ENCODE measurements at places on chromosomes 2 and 18.

DNA sequence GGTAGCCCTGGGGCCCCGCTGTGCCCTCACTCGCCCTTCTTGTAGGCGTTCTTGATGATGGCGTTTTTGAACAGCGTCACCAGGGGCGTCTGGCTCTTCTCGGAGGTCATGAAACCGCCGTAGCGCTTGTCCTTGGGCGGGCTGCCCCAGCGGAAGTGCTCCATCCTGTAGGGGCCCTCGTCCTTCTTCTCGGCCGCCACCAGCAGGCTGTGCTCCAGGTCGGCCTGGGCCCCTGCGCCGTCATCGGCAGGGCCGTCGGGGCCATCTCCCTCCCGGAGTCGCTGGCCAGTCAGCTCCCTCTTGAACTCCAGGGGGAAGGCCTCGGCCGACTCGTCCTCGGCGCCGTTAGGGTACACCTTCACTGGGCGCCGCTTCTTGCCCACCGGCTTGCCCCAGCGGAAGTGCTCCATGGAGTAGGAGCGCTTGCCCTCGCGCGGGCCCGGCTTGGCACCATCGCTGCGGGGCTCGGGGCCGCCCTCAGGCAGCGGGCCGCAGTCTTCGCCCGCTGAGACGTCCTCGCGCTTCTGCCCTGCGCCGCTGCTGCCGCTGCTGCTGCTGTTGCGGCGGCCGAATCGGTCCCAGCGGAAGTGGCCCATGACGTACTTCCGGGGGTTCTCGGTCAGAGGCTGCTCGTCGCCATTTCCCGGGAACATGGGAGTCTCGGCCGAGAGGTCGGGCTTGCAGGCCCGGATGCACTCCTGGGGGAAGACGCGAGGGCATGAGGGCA, 7.2 kb downstream of the POMC start:
- no peak for DNase-seq

DNA sequence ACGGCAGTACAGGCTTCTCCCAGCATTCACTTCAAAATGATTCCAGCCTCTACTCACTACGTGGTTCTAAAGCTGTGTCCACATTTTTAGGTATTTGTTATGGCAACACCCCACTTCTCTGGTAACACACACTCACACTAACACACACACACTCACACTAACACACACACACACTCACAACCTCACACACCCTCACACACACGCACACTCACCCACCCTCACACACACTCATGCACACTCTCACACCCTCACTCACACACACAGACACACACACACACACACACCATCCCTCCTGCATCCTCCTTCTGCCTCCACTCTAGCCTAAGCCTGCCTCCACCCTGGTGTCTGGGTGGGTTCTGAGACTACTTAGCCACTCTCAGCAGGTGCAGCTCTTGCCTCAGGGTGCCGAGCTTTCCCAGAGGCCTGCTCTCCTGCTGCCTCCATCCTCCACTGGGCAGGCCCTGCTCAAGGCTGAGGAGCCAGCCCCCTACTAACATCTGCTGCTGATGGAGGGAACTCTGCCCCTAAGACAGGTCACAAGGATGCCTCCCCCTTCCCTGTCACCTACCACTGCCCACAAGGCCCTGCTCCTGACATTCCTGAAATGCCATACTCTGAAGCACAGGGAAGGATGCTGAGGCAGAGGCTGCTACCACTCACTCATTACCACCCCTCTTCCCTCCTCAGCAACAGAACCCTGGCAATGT, 63.9 kb downstream of the NCAPH start:
- DNase-seq: no peak

DNA sequence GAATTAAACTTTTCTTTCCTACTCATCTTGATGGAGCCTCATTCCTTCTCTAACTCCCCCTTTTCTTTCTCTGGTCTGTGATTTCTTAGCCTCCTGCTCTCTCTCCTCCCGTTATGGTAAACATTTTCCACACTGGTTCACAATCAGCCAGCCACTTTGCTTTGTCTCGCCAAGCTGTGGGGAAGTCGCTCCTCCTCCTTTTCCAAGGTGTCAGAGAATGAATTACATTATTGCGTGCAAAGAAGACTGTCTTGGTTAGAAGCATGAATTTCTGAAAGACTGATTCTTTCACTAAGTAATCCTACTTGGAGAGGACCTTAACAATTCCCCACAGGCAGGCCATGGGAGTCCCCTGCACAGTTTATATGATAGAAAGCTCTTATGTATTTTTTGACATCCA, 46.1 kb downstream of the RASGRP3 start:
- DNase-seq: no peak

GRCh38 chr2:111930875-111931274, 32.5 kb downstream of the MERTK start:
- no peak for DNase-seq

DNA sequence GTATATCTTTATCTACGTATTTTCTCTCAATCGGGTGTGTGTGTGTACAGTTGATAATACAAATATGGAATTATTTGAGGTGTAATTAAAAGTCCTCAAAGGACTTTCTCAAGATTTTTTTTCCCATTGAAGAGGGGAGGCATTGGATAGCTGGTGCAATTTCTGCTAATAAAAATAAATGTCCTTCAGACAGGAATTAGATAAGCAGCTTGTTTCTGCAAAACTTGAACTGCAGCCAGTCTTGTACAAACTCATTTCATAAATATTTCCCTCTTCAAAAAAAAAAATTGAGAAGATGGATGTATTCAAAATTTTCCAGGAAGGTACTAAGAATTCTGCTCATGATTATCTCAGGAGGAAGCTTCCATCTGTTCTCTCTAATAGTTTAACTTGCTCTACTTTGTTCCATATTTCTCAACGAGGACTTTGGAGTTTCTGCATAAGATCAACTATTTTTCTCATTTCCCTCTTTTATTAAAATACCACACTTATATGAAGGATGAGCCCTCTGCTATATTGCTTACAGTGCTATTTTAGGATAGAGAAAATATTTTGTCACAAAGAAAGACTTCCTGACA, 33.0 kb upstream of the GLS start:
- no peak for DNase-seq

DNA sequence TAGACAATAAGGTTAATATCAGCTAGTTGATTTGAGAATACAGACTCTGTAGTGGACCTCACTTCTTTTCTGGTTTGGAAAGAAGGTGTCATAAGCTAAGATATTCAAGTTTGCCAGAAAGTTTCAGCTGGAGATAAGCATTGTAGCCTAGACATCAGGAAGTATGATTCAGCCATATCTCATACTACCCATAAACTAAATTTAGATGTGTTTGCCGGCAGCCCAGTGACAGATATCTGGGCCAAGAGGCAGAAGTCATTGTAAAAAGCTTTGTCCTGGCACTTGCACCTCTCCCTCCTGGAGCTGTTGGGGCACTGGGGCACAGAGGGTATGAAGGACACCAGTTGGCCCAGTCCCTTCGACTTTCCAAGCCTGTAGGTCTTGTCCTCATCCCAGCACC, 128.0 kb downstream of the EPHA4 start:
- no peak for DNase-seq

GRCh38 chr18:6719098-6719846, 10.2 kb upstream of the ARHGAP28 start:
- DNase-seq: no peak

GRCh38 chr2:164285576-164285975, 335.7 kb downstream of the GRB14 start:
- no peak for DNase-seq

GRCh38 chr18:58055890-58056558, 12.0 kb downstream of the NEDD4L start:
- DNase-seq: no peak

GRCh38 chr18:13239171-13239956, 20.8 kb downstream of the LDLRAD4 start:
- no peak for DNase-seq

- DNase-seq: no peak
These were observed 100.1 kb downstream of the EVA1A start for GRCh38 chr2:75460630-75461029.

GRCh38 chr2:144409241-144409640, 110.7 kb downstream of the ZEB2 start:
- DNase-seq: no peak

- no peak for DNase-seq
These were observed 97.4 kb downstream of the STK39 start for GRCh38 chr2:168149986-168150385.

DNA sequence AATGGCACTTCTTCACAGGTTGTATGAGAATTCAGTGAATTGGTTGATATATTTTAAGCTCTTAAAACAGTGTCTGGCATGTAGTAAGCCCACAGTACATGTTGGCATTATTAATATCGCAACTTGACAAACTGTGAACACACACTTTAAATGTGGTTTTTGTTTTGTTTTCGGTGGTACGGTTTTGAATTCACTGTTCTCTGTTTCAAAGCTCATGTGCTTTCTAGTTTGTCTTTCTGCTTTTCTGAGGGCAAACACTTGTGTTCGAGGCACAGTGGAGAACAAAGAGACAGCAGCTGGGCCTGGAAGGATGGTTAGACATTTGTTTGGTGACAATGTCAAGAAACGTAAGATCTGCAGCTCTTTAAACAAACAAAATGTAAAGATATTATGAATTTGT, 276.5 kb upstream of the MC4R start:
- no peak for DNase-seq

DNA sequence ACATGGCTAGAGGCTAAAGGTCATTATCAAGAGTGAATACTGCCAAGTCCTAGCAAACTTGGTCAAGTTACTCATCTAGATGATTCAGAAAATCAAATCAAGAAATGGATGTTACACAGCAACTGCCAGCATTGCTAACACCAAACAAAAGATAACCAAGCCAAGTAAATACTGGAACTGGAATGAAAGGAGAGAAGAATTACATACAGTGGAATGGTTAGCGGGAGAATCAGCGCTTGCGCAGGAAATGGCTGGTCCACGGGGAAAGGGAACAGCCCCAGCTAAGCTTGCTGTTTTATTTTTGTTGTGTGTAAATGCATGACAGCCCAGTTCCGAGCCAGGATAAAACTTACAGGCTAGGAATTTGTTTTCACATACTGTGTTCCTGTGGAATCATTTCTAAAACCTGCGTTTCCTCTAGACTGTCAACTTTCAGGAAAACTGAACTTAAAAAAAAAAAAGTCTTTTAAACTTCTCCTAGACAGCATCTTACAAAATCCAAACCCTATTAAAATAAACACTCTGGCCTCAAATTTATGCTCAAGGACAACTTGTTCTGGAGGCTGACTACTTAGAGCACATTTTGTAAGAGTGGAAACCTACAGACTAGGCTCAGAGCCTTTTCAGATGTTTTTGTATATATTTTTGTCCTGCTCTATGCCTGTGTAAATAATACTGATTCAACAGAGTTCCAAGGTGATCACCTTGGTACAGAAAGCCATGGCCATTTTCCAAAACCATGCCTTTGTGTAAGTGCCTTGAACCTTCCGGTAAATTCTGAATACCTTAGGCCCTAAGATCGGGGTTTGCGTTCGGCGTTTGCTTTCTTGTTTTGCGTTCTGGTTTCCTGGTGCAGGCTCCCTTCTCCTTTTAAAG, 30.7 kb upstream of the TXNDC2 start:
- no peak for DNase-seq

DNA sequence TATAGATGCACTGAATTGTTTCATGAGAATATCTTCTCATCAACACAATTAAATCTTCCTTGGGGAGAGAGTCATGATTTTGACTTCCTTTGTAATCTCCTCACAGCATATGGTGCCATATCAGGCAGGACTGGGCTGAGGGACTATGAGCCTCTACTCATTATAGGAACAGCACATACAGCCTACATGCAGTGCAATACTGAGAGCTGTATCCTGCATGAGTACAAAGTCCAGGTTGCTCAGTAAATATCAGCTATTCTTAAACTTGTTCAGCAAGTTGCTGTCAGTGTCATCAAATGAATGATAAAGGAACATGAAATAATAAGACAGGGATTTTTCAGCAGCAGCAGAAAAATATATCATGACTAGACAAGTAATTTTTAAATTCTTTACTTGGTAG, 10.8 kb downstream of the DLGAP1 start:
- DNase-seq: no peak

GRCh38 chr18:66438711-66439536, 165.0 kb downstream of the CDH19 start:
- DNase-seq: no peak

DNA sequence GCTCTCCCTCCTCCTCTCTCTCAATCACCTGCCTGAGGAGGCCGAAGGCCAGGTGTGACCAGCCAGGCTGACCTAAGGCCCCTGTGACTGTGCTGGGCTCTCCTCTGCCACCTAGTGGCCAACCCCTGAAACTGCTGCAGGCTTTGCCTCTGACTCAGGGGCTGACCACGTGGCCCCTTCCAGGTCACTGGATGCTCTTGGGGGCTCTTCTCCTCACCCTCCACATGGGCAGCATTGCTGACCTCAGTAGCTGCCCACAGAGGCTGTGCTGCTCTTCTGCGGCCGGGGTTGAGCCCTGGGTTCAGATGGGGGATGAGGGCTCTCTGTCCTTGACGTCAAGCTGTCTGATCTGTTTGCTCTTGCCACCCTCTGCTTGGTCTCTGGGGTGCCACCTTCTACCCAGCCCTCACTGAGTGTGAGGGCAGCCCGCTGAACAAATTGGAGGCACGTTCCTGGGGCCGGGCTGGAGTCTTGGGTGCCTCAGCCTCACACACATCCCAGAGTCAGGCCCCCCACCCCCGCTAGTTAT, 122.7 kb downstream of the TWIST2 start:
- peak; percentile 30 for DNase-seq

DNA sequence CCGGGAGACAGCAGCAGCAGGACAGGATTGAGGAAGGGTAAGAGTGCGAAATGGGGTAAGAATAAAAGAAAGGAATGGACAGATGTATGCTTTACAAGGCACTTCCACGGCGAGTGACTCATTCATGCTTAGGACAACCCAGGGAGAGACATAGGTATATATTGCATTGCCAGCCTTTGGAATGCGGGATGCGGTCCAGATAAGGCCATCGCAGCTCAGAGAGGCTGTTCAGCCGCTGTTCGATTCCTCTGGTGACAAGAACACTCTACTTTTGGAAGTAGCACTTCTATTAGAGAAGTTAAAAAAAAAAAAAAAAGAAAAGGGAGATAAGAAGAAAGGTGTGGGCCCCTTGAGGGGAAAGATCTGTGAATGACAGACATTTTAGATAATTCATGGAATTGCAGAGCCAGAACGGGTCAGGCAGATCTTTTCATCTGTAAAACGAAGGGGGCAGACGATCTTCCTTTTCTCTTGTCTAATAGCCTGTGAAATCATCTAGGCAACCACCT, 819 bp upstream of the NCOA1 start:
- DNase-seq: no peak

Measured in KBM-7 (cell line).